ENCODE measurements at places on chromosomes 11 and 22.

DNA sequence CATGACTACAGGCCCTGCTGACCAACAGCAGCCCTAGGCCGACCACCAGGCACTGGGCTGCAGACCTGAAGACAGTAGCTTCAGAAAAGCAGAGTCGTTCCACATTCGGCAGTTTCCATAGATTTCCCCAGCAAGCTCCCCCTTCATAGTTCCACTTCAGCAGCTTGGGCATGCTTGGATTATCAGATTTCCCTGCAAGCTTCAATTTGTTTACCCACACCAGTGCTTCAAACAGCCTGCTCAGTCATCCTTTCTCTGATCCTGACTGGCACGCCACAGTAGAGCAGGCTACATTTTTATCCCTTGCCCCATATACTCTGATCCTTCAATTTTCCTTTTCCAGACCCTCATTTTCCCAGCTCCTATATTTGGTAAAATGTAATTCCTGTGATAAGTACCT is 51.1 kb upstream of the CFAP300 start:
- H3K36me3 ChIP-seq, result no peaks in the 10 kb centered on the region
- H3K27me3 ChIP-seq, result no peaks in the 10 kb centered on the region
- H3K4me1 ChIP-seq, result no peaks in the 10 kb centered on the region
- DNase-seq, result no peak

- no peaks in the 10 kb centered on the region for H3K36me3 ChIP-seq
- DNase-seq, result no peak
- peaks cover 12% of the 10 kb centered on the region for H3K27me3 ChIP-seq
- H3K4me1 ChIP-seq, result peaks cover 39% of the 10 kb centered on the region
- H3K27ac ChIP-seq, result no peak overlapping the region
Measured at GRCh38 chr11:117610901-117611300, 186.1 kb downstream of the DSCAML1 start.

DNA sequence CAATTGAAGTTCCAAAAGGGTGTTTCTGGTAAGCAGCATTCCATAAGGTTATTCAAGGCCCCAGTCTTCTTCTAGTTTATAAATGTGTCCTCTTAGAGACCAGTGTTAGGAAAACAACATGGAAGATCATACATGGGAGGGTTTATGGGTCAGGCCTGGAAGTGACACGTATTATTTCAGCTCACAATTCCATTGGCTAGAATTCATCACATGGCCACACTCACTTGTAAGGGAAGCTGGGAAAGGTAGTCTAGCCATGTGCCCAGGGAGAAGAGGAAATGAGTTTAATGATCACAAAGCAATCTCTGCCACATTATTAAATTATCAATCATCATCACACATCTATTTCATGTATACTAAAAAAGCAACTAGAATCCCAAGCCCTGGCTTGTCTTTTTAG is 181.7 kb upstream of the TBCEL start:
- H3K36me3 ChIP-seq, result no peaks in the 10 kb centered on the region
- no peak overlapping the region for H3K4me3 ChIP-seq
- DNase-seq, result no peak
- H3K27me3 ChIP-seq, result peaks cover 2% of the 10 kb centered on the region

DNA sequence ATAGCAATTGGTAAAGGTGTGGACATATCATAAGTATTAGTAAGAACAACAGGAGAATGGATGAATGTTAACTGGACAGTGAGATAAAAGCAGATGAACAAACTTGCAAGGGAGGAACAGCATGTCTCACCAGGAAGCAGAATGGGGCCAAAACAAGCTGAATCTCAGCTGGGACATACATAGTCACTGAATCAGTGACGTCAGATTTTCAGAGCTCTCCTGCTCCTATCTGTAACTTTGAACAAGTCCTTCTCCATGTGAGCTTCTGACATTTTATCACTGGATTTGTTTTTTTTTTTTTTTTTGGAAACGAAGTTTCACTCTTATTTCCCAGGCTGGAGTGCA is 118.7 kb downstream of the BBOX1 start:
- no peaks in the 10 kb centered on the region for H3K36me3 ChIP-seq
- no peak for DNase-seq
- H3K4me1 ChIP-seq, result no peaks in the 10 kb centered on the region
- no peak overlapping the region for H3K4me3 ChIP-seq

GRCh38 chr11:70799386-70799785 is 401.1 kb downstream of the CTTN start:
- no peak overlapping the region for H3K27ac ChIP-seq
- H3K36me3 ChIP-seq, result no peaks in the 10 kb centered on the region
- no peaks in the 10 kb centered on the region for H3K4me1 ChIP-seq
- DNase-seq, result no peak

DNA sequence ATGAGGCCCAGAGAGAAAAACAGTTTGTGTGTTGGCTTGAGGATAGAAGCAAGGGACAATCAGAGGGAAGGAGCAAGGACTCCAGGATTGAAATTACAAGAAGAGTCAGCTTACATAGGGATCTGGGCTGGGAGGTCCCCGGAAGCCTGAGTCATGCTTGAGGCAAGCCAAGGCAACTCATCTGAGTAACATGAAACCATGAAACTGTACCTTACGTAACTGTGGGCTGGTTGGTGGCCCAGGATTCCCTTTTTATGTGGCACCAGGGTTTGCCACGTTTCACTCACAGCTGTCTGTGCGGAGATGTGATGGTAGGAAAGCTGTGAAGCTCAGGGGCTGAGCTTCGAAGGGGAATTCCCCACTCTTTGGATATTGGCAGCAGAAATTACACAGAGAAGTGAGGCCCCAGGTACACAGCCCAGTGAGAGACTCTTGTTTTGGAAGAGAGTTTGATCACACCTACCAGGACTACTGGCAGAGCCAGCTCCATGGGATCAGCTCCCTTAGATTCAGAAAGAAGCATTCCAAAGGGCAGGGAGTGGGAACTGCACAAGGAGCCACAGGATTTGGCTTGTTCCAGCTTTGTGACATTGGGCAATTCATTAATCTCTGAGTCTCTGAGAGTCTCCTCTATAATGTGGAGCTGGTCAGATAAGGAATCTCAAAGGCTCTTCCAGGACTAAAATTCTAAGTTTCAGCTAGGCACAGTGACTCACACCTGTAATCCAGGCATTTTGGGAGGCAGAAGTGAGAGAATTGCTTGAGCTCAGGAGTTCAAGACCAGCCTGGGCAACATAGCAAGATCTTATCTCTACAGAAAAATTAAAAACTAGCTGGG is 7.8 kb downstream of the SLC5A1 start:
- H3K4me3 ChIP-seq, result no peak overlapping the region
- H3K27me3 ChIP-seq, result peaks cover 76% of the 10 kb centered on the region
- H3K27ac ChIP-seq, result peak overlapping the region; percentile 78
- peaks cover 21% of the 10 kb centered on the region for H3K4me1 ChIP-seq
- H3K36me3 ChIP-seq, result no peaks in the 10 kb centered on the region

- no peak overlapping the region for H3K4me3 ChIP-seq
- peaks cover 2% of the 10 kb centered on the region for H3K27me3 ChIP-seq
- DNase-seq, result no peak
- no peak overlapping the region for H3K27ac ChIP-seq
- H3K36me3 ChIP-seq, result no peaks in the 10 kb centered on the region
- H3K4me1 ChIP-seq, result no peaks in the 10 kb centered on the region
Measured at GRCh38 chr22:42699281-42699975, 21.2 kb downstream of the A4GALT start.

DNA sequence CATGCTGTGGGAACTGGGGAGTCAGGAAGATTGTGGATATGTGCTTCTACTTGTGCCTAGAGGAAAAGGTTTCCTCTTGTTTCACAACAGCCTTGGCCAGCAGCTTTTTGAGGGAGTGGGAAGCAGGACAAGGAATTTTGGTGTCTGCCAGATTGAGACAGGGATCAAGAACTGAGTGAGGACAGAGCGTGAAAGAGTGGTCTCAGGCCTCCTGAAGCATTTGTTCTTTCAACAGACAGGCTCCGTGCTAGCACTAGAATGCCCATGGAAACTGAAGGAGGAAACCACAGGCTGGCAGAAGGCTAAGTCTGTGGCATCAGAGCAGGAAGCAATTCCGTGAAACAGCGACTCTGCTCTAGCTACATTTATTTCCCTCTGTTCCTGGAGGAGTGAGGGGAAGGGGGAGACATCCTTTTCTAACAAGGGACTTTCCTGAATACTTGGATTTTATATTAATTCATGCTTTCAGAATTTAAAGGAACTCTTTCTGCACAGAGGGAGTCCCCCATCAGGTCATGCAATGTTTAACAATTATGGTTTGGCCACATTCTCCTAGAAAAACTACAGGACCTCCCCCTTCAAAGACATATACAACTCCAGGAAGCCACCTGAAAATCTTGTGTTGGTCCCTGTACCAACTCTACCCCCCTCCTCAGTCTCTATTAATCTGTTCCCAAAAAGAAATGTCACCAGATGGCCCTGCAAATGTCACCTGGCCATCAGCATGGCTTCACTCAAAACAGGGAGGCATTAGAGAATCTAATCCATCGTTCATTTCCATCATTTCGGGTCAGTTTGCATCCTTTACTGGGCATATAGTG is 96.1 kb downstream of the SYT9 start:
- no peak for DNase-seq
- H3K27ac ChIP-seq, result no peak overlapping the region
- no peaks in the 10 kb centered on the region for H3K4me1 ChIP-seq
- no peaks in the 10 kb centered on the region for H3K36me3 ChIP-seq
- no peak overlapping the region for H3K4me3 ChIP-seq
- peaks cover 3% of the 10 kb centered on the region for H3K27me3 ChIP-seq

DNA sequence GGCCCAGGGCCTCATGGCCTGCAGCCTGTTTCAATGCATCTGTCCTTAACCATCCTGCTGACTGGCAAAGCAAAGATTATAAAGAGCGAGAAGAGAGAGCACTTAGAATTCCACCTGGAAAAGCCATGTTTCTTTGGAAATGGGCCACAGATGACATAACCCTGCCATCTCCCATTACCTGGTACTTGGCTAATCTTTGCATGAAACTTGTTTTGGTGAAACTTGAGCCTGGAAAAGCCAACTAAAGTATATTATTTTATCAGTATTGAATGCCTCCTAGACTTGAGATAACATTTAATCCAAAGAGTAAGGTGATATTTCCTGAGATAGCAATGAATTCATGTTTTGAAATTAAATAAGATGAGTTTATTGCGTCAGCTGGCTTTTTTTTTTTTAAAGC is 72.6 kb downstream of the NAV2 start:
- DNase-seq, result no peak
- no peaks in the 10 kb centered on the region for H3K36me3 ChIP-seq
- peaks cover 22% of the 10 kb centered on the region for H3K27me3 ChIP-seq
- no peaks in the 10 kb centered on the region for H3K4me1 ChIP-seq
- no peak overlapping the region for H3K4me3 ChIP-seq

DNA sequence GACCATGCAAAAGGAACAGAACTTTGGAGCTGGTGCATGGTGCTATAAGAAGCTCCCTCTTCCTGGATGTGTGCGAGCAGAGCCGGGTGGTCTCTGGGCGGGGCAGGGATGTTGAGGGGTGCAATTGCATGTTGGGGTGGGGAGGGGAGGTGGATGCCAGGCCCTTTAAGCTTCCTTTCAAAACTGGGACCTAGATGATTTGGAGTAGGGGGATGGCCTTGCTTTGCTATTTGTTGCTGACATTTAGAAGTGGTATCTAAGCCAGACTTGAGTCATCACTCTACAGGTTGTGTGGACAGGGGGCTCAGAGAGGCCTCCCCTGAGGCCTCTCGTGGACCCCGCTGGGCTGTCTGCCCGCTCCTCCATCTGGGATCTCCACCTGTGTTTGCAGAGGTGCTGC is 24.8 kb downstream of the FBLN1 start:
- H3K36me3 ChIP-seq, result no peaks in the 10 kb centered on the region
- H3K27ac ChIP-seq, result no peak overlapping the region

- no peak for DNase-seq
- peaks cover 40% of the 10 kb centered on the region for H3K4me1 ChIP-seq
- peaks cover 44% of the 10 kb centered on the region for H3K36me3 ChIP-seq
- H3K27ac ChIP-seq, result peak overlapping the region; percentile 97
Measured at GRCh38 chr11:62804310-62805075, 747 bp downstream of the NXF1 start.

DNA sequence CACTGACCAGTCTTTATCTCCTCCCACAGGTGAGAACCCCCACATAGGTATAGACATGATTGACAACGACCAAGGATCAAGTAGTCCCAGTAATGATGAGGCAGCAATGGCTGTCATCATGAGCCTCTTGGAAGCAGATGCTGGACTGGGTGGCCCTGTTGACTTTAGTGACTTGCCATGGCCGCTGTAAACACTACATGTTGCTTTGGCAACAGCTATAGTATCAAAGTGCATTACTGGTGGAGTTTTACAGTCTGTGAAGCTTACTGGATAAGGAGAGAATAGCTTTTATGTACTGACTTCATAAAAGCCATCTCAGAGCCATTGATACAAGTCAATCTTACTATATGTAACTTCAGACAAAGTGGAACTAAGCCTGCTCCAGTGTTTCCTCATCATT is 76.5 kb downstream of the BTBD10 start:
- no peak overlapping the region for H3K27ac ChIP-seq
- no peak for DNase-seq
- H3K27me3 ChIP-seq, result no peaks in the 10 kb centered on the region
- H3K4me3 ChIP-seq, result no peak overlapping the region
- peaks cover 41% of the 10 kb centered on the region for H3K36me3 ChIP-seq

DNA sequence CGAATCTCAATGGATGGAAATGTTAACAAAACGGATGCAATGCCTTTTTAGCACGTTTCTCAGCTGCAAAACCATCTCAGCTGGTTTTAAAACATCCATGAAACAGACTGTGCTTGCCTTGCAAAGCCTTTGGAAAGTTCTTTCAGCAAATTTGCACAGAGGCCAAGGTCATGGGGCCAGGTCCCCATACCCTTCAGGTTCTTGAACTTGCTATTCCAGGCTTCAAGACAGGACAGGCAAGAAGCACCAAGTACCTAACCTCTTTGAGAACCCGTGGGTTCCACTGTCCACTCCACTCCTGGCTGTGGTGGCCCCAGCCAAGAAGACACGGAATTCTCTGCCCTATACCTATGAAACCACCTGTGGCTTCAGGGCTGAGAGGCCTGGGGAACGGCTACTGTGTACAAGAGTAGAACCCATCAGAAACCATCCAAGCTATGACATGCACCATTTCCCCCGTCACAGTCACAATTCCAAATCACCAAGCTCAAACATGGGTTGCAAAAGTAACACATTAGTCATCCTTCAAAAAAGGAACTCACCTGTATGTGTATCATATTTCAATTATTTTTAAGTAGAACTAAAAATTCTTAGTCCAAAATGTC is 17.0 kb downstream of the TNKS1BP1 start:
- H3K4me1 ChIP-seq, result peaks cover 5% of the 10 kb centered on the region
- H3K4me3 ChIP-seq, result no peak overlapping the region
- no peak for DNase-seq
- peaks cover 5% of the 10 kb centered on the region for H3K36me3 ChIP-seq
- peaks cover 2% of the 10 kb centered on the region for H3K27me3 ChIP-seq

DNA sequence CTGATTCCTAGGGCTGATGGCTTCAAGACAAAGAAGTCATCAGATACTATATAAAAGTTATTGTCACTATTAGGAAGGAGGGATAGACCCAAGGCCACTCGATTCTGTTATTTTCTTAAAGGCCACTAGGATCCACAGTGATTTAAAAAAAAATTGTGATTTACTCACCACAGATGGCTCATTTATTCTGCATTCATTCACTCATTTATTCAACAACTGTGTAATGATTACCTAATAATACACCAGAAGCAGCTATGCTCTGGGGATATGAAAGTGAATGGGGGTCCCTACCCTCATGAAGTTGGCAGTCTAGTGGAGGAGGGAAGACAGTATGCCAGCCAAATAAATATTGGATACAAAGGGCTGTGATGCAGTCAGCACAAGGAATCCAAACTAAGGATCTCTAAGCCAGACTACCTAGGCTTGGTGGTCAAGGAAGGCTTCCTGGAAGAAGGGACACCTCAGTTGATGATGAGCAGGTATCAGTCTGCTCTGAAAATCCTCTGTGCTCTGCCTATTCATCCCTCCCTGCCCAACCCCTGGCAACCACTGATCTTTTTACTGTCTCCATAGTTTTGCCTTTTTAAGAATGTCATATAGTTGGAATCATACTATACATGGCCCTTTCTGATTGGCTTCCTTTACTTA is 110.5 kb downstream of the NAT10 start:
- peaks cover 15% of the 10 kb centered on the region for H3K4me1 ChIP-seq
- H3K4me3 ChIP-seq, result no peak overlapping the region
- H3K27ac ChIP-seq, result no peak overlapping the region
- peaks cover 8% of the 10 kb centered on the region for H3K27me3 ChIP-seq
